Fibroblast of skin of abdomen (primary cell): ENCODE measurements at places on chromosomes 16 and 17.
A peak's percentile ranks its signal among the peaks of the same experiment; 100 is the strongest.

GRCh38 chr17:39635614-39636176 lies 1.2 kb upstream of the STARD3 start:
- DNase-seq: no peak

GRCh38 chr16:881219-882097 lies 80.9 kb upstream of the GNG13 start:
- no peak for DNase-seq

GRCh38 chr17:39621523-39622379 lies 5.0 kb upstream of the PPP1R1B start:
- peak; percentile 69 for DNase-seq

GRCh38 chr16:59164461-59164860 lies 430.3 kb upstream of the GOT2 start:
- peak; percentile 2 for DNase-seq

DNA sequence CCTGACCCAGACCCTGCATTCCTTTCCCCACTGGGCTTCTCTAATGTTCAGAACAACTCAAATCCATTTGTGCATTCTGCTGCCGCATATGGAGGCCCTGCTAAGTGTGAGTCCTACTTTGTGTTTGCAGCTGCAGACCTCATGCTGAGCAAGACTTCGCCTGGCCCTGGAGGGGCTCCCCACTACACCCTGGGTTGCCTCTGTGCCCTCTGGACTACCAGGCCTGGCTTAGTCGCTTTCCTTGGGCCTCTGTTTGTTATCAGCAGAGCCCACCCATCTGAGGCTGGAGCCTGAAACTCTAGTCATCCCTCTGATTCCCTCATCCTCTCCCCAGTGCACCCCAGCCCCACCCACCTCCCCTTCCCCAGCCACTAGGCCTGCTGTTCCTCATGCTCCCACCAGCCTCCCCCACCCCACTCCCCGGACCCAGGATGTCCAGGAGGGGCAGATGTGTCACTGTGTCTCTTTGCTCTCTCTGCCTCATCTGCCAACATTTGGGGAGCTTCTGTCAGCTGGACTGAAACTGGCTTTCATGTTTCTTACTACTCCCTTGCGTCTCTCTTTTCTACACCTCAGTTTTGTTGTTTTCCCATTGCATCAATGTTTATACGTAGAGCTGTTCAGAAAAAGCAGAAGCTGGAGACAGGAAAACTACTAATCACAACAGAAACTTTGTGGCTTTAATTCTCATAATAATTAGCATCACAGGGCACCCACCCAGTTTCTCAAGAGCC lies 17.9 kb upstream of the CD300E start:
- no peak for DNase-seq

- DNase-seq: no peak
These were observed 196.7 kb upstream of the GSE1 start for GRCh38 chr16:85416228-85417109.

DNA sequence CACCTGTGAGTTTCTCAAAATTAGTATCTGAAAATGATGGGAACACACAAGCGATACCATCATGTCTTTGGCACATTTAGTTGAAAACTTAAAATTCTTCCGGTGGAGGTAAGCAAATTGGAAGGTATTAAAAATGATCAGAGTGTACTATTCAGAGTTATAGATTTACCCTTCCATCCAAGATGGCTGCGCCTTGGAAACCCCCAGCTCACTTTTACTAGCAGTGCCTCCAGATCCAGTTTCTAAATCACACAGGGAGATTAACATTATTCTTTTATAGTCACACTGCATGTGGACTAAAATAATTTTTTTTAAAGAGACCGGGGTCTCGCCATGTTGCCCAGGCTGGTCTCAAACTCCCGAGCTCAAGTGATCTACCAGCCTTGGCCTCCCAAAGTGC lies 15.0 kb downstream of the PITPNC1 start:
- DNase-seq: no peak

DNA sequence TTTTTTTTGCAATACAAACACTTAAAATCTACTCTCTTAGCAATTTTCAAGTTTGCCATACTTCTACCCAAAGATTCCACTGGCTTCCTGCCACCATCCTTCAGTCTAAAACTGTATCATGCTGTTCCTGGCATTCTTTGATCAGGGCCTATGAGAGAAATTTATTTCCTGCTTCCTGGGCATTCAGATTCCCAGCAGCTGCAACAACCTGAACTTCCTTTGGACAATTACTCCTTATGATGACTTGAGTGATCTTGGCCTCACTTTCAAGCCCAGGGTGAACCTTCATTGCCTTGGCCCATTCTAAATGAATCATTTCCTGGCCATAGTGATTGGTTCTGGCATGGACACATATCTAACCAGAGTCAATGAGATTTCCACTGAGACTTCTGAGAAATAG lies 18.0 kb upstream of the MON1B start:
- DNase-seq: no peak

DNA sequence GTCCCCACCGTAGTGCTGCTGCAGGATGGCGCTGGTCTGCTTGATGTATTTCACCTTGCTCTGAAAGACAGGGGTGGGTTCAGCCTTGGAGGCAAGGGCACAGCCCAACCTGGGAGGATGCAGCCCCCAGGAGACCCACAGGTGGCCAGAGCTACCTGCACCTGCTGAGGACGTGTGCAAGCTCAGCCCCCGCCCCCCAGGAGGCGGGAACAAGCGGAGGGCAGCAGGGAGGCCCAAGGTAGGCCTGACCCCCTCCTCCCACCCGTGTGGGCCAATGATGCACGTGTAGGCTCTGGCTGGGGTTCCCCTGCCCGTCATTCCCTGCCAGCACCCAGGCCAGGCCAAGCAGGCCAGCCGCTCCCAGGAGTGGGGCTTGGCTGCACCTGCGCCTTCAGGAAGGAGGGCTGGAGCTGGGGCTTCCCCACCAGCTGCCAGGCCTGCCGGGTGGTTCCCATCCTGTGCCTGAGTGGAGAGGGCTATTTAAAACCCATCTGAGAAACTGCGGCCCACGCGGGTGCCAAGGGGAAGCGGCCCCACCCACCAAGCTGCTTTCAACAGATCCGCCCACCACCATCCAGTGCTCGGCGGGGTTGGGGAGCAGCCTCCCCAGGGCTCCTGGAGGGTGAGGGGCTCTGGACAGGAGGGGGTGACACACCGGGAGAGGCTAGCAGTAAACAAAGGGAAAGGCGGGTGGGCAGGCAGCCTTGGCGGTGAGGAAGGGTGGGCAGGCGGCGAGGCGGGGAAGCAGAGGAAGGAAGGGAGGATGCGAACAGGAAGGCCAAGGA lies 3.8 kb downstream of the NTHL1 start:
- DNase-seq: no peak

- no peak for DNase-seq
These were observed 248.9 kb upstream of the FOXF1 start for GRCh38 chr16:86261379-86261778.

DNA sequence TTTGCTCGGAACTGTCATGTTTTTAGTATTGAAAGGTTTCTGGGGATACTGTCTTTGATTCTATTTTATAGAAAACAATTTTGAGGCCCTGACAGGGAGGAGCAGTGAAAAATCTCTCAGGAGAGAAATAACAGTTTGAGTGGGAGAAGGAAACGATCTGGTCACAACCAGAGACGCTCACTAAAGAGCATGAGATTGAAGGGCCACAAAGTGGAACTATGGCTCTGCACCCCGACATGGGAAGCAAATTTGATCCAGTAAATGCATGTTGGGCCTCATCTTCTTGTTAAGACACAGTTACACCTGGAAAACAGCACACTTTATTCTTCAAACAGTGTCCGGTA lies 492 bp downstream of the ERAL1 start:
- no peak for DNase-seq

DNA sequence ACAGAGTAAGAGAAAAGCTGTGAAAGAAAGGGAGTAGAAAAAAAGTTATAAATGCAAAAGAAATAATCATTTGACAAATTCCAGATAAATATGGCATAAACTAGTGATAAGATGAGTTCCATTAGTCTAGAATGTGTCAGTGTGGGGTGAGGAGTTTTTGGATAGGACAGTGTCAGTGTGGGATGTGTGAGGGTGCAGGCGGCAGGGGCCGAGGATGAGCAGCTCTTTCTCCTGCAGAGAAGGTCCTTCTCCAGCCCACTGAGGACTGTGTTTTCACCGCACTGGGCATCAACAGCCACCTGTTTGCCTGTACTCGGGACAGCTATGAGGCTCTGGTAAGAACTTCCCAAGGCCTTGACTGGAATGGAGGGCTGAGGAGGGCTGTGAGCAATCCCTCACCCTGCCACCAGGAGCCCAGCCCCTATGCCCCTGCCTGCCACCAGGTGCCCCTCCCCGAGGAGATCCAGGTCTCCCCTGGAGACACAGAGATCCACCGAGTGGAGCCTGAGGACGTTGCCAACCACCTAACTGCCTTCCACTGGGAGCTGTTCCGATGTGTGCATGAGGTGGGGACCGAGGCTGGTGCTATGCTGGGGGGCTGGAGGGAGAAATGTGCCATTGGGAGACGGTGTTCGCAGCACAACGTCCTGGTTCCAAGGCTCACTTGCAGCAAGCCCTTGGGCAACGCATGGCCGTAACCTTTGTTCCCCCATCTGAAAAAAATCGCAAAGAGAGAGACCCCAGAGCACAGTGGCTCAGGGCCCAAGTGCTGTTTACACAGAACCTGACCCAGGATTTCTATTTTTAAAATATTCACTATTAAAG lies 13.1 kb downstream of the RAPGEFL1 start:
- DNase-seq: no peak

DNA sequence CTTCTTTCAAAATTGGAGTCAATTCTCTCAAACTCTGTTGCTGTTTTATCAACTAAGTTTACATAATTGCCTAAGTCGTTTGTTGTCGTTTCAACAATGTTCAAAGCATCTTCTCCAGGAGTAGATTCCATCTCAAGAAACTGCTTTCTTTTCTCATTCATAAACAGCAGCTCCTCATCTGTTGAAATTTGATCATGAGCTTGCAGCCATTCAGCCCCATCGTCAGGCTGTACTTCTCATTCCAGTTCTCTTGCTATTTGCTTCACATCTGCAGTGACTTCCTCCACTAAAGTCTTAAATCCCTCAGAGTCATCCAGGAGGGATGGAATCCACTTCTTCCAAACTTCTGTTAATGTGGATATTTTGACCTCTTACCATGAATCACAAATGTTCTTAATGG lies 230.6 kb downstream of the IRF8 start:
- no peak for DNase-seq

- no peak for DNase-seq
These were observed 47.8 kb downstream of the MEOX1 start for GRCh38 chr17:43613917-43614316.

DNA sequence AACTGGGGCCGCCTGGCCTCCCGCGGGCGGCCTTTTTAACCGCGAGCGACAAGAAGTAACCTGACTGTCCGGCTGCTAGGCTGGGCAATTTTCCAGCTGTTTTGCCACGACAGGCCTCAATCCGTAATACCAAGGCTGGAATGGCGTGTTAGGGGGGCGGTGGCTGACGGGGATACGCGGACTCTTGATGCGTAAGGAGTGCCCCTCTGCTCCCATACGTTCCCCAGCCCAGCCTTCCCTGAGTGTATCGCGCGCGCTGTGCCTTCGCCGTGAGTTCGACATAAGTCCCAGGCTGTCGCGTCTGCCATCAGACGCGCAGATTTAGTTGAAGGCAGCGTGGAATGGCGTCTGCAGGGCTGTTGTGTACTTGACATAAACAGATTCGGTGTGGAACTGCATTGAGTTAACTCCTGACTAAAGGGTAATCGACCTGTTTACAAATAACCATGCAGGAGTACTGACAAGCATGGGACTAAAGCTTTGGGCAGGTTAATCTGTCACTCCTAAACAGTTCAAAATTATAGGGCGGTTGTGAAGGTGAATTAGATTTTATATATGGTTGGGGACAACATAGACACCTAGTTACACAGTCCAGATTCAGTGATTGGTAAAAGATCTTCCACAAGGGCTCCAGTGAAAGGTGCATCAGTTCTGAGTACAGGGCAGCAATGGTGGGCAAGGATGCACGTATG lies 16.6 kb upstream of the ERN1 start:
- DNase-seq: peak; percentile 73

DNA sequence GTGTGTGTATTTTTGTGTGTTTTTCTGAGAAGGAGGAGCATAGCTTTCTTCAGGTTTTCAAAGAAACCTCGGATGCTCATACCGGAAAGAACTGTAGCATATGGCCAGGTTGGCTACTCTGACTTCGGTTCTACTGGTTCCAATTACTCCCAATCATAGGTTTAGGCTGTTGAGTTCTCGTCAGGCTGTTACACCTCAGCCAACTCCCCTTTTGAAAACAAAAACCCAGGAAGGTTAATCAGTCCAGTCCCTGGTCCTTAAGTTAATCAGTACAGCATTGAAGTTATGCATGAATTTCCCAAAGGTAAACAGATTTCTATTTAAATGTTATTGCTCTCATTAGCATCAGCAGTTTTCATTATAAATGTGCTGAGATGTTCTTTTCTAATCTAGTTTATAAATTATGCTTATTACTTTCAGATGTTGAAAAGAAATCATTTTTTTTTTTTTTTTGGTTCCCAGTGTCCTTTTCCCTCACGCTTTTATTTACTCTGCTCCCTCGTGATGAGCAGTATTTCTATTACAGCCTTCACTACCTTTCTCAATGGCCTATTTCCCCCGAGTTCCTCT lies 111.0 kb downstream of the NPIPB5 start:
- no peak for DNase-seq

DNA sequence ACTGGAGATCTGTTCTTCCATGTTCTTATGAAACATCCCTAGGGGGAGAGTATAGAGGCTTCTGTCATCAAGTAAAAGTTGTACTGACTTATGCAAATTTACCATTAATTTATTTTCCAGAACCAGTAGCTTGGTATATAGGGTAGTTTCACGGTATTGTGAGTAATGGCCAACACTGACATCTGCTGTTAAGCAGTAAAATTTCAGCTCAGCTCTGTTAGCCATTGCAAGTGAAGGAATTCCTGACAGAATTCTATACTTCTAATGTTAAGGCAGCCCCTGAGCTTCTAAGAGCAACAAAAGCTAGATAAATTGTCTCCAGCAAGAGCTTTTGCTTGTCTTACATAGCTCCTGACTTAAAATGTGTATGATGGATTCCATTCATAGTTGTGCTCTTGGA lies 613.5 kb upstream of the C16orf82 start:
- no peak for DNase-seq

- no peak for DNase-seq
These were observed 12.7 kb downstream of the PHLPP2 start for GRCh38 chr16:71711789-71712188.

- DNase-seq: no peak
These were observed 28.0 kb upstream of the MRPS23 start for GRCh38 chr17:57877803-57878377.

DNA sequence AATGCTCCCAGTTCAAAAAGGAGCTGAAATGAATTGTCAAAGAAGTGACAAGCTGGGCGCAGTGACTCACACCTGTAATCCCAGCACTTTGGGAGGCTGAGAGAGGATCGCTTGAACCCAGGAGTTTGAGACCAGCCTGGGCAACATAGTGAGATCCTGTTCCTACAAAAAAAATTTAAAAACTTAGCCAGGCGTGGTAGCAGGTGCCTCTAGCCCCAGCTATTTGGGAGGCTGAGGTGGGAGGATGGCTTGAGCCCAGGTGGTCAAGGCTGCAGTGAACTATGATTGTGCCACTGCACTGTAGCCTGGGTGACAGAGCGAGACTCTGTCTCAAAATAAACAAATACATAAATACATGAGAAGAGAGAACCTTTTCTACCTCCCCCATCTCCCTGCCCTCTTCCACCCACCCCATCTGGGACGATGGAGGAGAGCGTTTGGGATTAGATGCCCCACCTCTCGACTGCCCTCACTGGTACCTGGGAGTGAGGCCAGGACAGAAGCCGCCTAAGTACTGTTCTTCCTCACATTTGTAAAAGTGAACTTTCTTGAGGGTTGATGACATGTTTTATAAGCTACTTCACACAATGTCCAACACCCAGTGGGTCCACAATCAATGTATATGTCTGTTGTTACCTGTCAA lies 2.4 kb downstream of the IL4R start:
- DNase-seq: no peak

- no peak for DNase-seq
These were observed 127.4 kb downstream of the IRF8 start for GRCh38 chr16:86026171-86026910.
